ENCODE measurements at places on chromosomes 5 and 9.

- DNase-seq: no peak
These were observed 16.5 kb downstream of the RXRA start for GRCh38 chr9:134342746-134343115.

DNA sequence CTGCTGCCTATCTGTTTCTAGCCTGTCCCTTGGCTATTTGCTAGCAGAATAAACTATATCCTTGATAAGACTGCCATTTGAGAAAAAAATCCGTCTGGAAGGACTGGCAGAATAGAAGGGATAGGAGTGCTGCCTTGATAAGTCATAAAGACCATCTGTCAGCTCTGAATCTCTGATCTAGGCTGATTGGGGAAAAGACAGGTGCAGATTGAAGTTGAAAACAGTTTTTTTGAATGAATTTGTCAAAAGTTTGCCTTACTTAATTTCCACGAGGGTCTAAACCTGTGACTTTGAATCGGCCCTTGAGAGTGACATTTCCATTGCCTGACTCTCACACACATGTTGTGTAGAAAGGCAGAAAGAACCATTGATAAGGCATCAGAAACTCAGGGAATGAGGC lies 218.6 kb downstream of the MAN2A1 start:
- DNase-seq: no peak

DNA sequence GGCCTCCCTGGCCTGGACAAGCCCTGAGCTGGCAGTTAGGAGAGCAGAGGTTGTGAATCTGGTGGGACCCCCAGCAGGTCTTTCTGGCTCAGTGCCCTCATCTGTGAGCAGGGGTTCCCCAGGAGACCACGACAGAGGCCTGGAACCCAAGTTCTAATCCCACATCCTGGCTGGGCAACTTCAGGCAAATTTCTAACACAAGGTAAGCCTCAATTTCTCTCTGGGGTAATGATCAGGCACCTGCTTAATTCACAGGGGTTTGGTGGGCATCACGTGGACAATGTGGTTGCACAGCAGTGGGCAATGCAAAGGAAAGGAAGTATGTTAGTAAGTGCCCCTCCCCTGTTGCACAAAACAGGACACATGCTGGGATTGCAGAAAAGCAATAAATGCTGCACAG lies 1.9 kb upstream of the KCNIP1 start:
- DNase-seq: no peak

DNA sequence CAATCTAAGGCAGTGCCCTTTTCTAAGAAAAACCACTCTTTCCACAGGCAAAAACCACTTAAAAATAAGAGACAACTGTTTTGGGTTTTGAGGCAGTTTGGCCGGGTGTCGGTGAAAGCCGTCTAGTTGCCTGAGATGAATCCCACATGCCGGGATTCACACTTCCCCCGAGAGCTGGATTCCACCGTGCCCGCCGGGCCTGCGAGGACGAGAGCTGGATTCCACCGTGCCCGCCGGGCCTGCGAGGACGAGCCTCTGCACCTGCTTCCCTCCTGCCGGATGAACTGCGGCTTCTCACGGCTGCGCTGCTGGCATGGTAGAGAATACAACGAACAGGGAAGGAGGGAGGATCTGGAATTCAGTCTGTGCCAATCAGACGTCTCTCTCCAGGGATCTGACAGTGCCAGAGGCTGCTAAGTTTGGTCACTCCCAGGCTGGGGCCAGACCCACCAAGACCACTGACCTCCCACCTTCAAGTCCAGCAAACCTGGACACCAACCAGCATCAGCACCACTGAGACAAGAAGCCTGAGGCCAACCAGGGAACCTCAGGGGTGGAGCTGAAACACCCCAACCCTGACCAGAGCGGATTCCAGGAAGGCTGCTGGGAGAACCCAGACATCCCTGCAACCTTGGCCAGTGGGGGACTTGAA lies 23.0 kb downstream of the VAV2 start:
- no peak for DNase-seq

- DNase-seq: no peak
These were observed 2.9 kb downstream of the CCDC107 start for GRCh38 chr9:35660966-35661415.

DNA sequence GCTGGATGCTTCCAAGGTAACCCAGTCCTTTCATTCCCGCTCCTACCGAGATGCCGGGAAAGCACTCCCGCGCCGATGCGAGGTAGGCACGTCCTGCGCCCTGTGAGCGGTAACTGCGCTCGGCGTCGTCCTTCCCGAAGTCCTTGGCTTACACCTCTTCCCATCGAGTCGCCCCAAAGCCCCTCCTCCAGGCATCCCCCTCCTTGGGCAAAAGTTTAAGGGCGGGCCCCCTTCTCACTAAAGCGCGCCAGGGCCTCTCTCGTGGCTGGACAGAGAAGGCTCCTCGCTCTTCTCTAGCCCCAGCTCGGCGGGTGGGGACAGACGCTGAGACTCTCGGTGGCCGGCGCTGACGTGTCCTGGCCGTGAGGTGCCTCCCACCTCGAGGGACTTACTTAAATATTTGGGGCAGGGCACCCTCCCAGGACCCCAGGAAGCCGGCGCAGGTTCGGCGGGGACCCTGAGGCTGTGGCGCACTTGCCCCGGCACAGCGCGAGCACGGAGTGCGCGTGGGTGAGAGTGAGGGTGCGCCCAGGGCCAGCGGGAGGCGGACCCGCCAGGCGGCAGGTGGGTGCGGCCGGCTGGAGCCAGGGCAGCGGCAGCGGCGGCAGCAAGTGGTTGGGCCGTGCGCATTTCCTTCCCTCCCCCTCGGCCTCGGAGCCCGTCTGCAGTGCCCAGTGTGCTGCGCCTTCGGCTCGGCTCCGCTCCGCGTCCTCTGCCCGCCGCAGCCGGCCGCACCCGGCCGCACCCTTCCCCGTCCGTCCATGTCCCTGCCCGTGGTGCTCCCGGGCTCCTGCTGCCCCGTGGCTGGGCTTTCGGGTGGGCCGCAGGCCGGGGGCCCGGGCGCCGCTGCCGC lies at the start of gene ENTREP1:
ENTREP1 (plus strand) TSS at position 667 of the 853 bp plus-strand sequence; CDS start at position 762, 95 bp downstream.
- DNase-seq: no peak

DNA sequence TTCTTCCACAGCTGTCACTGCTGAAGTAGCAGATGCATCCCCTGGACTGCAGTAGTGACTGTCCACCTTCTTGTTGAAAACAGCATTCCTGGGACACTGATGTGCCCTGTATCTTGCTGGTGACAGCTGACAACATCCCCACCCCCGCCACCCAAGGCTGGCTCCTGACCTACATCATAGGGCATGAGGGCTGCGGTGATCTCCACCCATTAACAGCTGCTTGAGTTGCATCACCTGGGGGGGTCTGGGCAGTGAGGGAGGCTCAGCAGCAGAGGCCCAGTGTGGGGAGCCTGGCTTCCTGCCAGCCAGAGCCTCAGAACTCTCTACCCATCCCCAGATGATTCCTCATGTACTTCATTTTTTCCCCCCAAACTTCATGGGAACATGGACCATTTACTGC lies 4.1 kb downstream of the PRUNE2 start:
- peak; percentile 11 for DNase-seq

GRCh38 chr5:150486402-150487198 lies 21.3 kb upstream of the NDST1 start:
- DNase-seq: no peak

- DNase-seq: no peak
These were observed 367.9 kb upstream of the ADAMTSL1 start for GRCh38 chr9:18106006-18106560.

DNA sequence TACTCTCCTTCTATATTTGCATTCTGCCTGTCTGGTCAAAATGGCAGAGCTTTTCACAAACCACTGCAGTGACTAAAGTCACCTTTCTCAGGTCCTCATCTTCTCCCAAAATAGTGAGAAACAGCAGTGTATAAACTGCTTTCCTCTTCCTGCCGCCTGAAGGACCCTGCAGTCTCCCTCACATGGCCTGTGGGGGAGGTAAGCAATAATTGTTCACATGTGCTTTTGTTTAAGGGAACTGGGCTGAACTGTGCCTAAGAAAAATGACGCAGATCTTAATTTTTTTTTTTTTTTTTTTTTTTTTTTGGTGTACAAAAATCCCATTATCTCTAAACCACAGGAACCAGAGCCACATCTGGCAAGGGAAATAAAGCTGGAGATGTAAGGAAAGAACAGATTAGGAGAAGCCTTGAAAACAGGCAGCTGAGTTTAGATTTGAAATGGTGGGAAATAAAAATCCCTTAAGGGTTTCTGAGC lies 131.7 kb upstream of the VLDLR start:
- no peak for DNase-seq

DNA sequence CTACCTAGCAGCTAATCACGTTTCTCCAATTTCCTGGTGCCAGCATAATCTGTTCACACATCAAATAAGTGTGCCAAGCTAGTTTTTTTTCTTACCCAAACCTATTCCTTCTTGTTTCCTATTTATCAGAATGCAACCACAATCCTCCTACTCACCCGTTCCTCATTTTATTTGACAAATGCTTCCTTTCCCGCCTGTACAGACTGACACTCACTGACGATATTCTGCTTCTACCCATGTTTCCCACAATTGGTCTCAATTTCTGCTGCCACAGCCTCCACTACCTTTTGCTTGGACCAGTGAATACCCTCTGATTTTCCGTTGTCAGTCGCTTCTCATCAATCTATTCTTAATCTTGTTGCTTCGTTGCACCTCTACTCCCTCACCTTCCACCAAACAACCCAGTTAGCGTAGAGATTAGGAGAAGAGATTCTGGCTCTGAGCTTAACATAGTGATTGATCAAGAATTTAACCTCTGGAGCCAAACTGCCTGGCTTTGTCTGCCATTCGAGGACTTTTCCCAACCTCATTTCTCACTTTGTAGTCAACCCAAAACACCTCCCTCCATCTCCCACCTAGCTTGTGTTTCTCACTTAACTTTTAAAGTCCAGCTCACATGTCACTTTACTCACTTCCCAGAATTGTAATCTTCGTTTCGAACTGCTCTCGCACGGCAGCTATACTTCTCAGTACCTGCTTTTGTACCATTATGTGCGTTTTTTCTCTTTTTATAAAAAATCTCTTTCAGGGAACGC lies 729 bp upstream of the TMEM38B start:
- DNase-seq: no peak

GRCh38 chr9:119526698-119527097 lies 157.5 kb upstream of the BRINP1 start:
- DNase-seq: no peak

- DNase-seq: no peak
These were observed 4.9 kb downstream of the ADAM19 start for GRCh38 chr5:157570531-157571200.

DNA sequence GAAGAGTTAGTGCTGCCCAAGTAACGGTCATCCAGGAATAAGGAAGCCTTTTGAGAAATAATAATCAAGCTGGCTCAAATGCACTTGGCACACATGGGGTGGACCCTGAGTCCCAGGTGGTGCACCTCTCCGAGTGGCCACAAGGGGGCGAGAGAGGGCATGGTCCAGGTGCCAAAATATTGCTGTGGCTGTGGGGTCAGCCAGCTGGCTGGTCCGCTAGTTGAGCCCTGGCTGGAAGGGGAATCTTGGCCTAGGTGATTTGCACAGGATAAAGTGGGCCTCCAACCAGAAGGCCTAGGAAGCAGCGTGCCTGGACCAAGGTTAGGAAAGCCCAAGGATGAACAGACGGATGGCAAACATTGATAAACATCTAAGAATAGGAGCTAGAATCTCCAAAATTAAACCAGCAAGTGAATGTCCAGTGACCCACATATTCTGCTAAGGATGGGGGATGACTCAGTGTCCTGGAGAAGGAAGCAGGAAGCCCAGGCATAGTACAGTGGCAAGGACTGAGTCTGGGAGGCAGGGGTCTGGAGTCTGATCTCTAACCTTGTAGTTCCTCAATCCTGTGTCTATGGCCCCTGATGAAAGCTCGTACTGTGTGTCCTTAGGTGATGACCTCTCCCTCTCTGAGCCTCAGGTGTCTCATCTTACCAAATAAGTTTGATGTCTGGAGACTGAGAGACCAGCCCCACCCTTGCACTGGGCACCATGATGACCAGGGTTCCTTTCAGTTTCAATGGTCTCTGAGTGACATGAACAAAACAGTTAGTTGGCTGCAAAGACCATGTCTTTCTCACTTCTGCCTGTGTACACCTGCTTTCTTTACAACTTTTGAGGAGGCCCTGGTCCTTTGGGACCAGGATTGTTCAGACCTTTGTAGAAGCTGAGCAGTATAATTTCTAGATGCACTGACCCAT lies 19.2 kb upstream of the SHB start:
- DNase-seq: no peak

GRCh38 chr9:113892861-113893491 lies 16.9 kb downstream of the ZNF618 start:
- no peak for DNase-seq

GRCh38 chr9:14312719-14313377 lies 1.1 kb downstream of the NFIB start:
- no peak for DNase-seq

DNA sequence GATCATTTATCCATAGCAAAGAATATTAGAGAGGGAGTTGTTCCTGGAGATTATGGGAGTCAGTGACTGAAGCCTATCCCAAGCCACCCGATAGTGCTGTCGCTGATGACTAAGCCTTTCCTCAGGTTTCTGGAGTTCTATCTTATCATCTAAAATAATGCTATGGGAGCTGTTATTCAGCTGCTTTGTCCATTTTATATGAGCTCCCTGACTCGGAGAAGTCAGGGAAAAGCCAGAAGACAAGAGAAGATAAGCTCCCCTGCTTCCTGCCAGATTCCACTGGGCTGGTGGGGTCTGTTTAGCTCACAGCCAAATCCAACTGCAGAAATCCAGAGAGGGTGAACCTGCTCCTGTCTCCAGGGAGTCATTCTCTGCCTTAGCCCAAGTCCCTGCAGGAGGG lies 148.2 kb downstream of the DROSHA start:
- DNase-seq: no peak

DNA sequence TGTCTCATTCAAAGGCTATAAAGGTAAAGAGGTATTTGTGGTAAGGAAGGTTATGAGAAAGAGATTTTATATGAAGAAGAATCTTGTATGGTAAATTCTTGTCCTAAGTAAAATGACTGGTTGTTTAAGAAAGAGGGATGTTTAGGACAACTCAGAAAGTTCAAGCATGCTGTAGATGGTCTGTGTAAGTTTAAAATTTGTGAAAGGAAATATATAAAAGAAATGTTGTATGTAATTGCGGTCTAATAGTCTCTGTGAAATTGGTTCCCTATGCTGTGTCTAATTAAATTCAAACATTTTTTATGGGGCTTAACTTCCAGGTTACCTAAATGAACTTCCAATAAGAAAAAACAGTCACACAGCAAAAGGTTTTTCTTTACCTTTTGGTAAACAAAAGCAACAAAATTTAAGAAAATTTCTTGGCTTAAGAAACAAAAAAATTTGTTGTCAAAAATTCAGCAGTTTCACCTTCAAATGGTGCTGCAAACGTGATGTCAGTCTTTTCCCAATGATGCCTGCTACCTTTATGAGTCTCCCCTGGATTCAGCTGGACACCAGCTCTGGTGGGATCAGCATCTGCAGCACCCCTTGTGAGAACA lies 83.0 kb upstream of the FCN1 start:
- no peak for DNase-seq

- DNase-seq: no peak
These were observed 140.2 kb downstream of the EMB start for GRCh38 chr5:50300878-50301277.

- no peak for DNase-seq
These were observed 22.5 kb downstream of the DTWD2 start for GRCh38 chr5:118965890-118966289.

DNA sequence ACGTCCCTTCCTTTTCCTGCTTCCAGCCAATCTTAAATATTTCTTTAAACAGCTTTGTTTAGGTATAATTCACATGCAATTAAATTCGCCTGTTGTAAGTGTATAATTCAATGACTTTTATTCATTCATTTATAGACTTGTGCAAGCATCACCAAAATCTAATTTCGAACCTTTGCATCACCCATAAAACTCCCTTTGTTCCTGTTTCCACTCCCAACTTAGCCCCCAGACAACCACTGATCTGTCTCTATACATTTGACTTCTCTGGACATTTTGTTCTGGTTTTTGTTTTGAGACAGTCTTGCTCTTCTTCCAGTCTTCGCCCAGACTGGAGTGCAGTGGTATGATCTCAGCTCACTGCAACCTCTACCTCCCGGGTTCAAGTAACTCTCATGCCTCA lies 71.5 kb downstream of the NR6A1 start:
- no peak for DNase-seq
